RKO (cell line): ENCODE measurements at places on chromosomes 2 and 18.

DNA sequence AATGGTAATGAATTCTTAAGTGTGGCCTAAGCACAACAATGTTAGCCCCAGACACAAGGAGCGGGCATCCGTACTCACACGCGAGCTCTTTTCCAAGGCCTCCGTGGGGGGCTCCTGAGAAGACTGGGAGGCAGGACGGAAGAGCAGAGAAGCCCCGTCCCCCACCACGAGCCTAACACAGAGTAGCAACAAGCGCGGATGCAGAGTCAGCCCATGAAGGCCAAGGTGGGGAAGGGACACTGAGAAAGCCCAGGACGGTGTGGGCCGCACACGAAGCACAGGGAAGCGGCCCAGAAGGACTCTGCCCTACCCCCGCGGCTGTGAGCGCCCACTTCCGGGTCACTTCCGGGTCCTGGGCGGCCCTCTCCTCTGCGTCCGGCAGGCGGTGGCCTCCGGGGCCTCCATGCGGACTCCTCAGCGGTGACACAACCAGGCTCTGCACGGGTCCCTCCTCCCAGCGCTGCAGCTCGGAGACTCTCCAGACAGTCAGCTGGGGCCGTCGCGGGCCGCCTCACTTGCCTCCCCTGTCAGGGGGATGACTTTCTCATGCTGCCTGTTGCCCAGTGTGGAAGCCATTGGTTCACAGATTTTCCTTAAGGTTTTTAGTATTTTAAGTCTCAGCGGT, 151.5 kb downstream of the MTCL1 start:
- no peak for DNase-seq

GRCh38 chr2:218859988-218860831, 605 bp downstream of the WNT6 start:
- DNase-seq = no peak

GRCh38 chr2:60888853-60889252, 7.5 kb downstream of the REL start:
- no peak for DNase-seq

DNA sequence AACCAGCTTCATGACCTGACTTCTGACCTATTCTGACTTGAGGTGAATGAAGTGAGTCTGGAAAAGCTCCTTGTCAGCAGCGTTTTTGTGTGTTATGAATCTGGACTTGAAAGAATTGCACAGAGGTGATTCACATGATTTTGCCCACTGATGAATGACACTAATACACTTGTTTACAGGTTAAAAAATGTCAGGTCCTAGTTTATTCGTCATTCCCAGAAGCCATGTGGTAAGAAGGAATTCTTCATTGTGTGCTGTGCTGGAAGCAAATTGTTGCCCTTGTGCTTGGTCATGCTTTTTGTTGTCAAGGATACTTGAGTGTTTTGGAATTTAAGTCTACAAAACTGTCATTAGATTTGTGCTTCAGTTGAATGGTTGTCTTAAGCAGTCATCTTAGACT, 15.5 kb downstream of the SEC11C start:
- no peak for DNase-seq

GRCh38 chr2:155381436-155381835, 682.9 kb downstream of the KCNJ3 start:
- no peak for DNase-seq

DNA sequence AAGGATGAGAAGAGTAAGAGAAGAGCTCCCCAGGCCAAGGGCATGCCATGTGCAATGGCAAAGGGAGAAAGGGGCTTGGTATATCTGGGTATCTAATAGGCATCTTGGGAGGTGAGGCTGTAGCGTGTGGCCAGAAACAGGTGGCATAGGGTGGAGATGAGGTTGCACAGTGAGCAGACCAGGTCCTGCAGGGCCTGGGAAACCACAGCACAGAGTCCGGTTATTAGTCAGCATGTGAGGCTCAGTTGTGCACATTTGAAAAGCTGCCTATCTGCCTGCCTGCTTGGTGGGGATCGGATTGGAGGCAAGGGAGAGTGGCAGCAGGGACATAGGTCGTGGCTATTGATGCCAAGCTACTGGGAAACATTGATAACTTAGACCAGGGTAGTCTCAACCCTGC, 190.6 kb downstream of the TPGS2 start:
- no peak for DNase-seq

GRCh38 chr2:218708086-218708485, 2.5 kb upstream of the TTLL4 start:
- no peak for DNase-seq

- DNase-seq = no peak
Observed at GRCh38 chr2:240997141-240997855, 1.1 kb upstream of the SNED1 start.

- no peak for DNase-seq
Observed at GRCh38 chr2:217851191-217852020, 151.4 kb downstream of the TNS1 start.

DNA sequence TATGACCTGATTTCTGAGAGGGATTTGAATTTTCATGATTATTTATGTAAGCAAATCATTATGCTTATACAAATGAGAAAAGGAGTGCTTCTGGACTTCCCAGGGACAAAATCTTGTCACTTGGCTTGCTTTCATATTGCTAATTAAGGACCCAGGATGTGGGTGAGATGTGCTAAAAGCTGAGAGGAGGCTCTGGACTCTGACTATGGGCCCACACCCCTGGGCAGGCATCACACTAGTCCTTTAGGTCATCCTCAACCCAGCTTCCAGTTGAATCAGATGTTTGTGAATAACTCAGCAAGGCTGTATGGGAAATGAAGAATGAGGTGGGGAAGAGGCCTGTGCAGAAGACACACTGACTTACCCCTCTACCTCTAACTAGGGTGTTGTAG, 11.9 kb downstream of the IL1B start:
- DNase-seq = no peak

GRCh38 chr2:26849056-26849999, 1.4 kb downstream of the DPYSL5 start:
- DNase-seq = no peak

DNA sequence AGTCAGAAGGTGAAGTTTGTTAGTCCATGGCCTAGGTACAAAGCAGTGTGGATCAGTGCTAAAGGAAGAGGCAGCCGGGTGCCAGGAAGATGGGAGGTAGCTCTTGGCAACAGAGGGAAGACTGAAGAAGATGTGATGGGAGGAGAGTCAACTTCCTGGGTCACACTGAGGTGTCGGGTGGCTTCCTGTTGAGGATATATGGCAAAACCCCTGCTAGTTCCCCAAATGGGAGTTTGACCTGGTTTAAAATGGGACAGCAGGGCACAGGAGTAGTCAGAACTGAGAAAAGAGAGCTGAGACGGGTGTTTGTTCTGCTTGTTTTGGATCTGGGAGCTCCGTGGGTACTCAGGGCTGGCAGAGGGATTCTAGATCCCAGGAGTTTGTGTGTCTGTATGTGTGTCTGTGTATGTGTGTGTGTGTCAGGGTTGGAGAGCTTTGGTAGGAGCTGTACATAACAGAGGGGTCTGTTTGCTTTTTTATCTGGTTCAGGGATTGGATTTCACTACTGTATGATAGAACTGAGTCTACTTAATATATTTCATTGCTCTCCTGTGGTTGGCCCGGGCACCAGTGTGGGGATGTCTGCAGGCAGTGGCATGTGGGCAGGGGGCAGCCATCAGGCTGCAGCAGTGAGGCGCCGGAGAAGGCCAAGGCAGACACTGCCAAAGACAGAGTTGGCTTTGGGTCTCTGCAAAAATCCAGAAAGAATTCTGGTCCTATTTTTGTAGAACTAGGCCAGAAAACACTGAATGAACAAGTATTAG, 17.1 kb downstream of the MXD1 start:
- DNase-seq = no peak

GRCh38 chr2:229575569-229576315, 138.6 kb downstream of the DNER start:
- DNase-seq = no peak

GRCh38 chr2:193847130-193847529, 1652.4 kb upstream of the TMEFF2 start:
- peak; percentile 25 for DNase-seq

- DNase-seq = no peak
Observed at GRCh38 chr2:141506135-141506534, 624.7 kb downstream of the LRP1B start.

DNA sequence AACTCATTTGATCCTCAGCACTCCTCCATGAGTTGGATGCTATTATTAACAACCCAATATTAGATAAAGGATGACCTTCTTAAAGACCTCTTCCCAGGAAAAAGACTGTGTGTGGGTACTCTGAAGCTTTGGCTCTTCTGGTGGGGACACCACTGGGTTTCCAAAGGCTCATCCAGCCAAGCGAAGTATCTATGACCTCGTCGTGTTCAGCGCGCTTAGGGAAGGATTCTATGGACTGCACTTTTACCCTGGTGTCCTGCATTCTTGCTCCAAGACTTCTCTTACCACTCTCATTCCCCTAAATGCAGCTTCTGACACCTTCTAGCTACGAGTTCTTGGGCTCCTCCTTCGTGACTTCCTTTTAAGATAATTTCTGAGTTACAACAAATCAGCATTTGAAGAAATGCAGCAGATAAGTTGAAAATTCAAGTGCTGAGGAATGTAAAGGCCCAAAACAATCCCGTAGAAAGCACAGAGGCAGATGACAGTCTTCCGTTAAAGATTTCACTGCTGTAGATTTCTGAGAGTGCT, 673 bp upstream of the HNMT start:
- DNase-seq = no peak

- DNase-seq = no peak
Observed at GRCh38 chr2:179664972-179665812, 196.2 kb downstream of the ZNF385B start.

GRCh38 chr18:5380586-5380985, 85.1 kb upstream of the ZBTB14 start:
- DNase-seq = no peak

GRCh38 chr2:185990861-185991525, 252.4 kb downstream of the FSIP2 start:
- DNase-seq = no peak

GRCh38 chr2:194304191-194304590, 1352.8 kb upstream of the SLC39A10 start:
- DNase-seq = no peak

GRCh38 chr2:88003074-88003755, 13.1 kb downstream of the RNU2-63P start:
- no peak for DNase-seq

DNA sequence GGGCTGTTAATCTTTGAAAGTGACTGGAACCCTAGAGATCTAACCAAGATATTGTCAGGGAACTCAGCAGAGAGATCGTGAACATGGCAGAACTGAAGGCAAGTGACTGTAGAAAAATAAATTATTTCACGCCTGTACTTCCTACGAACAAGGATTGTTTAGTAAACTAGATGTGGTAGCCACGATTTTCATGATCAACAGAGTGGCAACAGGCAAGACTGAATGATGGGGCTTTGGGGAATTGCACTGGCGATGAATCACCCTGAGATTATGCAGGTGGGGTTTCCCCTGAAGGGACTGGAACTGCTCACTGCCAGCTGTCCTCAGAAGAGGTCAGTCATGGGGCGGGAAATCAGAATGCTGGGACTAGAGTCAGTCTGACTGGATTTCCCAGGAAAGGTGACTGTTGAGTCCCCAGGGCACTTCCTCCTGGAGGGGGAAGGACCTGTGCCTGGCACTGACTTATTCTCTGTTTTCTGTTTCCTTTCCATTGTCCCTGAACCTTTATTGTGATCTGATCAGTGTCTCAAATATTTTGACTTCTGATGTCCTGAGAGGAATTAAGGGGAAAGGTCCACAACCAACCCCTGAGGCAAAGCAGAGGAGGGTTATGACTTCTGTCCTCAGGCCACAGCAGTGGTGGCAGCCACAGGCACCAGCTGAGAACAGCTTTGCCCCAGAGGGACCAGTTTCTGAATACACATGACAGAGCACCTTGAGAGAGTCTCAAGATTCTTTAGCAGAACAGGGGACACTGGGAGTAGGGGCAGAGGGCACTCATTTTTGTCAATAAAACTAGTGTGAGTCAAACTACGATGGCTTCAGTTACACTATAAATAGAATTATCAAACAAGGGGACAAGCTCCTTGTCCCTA, 70.0 kb downstream of the NAB1 start:
- DNase-seq = peak; percentile 78

- DNase-seq = no peak
Observed at GRCh38 chr2:223762853-223763252, 74.5 kb downstream of the AP1S3 start.

GRCh38 chr18:7617738-7618422, 50.8 kb downstream of the PTPRM start:
- no peak for DNase-seq

DNA sequence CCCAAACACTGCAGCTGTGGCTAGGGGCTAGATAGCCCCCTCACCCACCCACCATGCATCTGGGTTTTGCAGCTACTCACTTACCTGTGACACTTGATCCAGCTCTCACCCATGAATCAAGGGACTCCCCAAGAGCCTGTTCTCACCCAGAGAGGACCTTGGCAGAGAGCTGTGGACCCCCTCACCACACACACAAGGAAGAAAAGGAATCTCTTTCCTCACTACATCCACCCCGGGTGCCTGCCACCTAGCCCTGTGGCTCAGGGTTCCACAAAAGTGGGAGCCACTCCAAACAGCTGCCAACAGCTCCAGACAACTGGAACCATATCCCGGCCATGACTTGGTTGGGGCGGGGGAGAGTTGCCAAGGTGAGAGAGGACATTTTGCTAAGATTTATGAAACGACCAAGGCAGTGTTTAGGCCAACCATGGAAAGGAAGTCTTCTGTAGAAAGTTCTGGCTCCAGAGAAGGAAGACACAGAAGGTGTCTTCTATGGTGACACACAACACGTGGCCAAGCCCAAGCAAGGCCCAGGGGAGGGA, 522.1 kb upstream of the RAB6C start:
- DNase-seq = no peak

DNA sequence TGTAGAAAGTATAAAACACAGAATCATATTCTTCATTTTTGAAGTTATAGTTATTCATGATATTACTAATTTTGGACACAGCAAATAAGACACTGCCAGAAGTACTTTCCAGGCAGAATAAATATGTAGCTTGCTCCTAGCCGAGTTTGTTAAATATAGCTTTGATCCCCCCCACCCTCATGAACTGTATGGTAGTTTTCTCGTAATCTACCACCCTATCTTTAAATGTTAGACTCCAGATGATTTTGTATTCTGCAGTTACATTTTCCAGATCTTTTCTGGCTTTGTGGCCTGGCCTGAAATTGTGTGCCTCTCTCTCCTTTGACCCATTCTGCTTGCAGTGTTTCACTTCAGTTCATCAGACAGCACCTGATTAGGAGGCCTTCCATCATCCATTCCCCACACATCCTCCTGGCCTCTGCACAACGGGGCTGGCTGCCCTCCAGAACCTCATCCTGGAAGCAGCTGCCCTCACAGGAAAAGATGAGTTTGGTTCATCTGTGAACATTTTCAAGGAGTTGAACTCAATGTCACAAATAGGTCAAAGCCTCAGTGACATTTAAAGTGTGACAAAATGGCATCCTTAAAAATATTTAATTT, 4.7 kb upstream of the KCNJ3 start:
- DNase-seq = no peak

- no peak for DNase-seq
Observed at GRCh38 chr2:202577250-202578183, 57.3 kb upstream of the FAM117B start.

DNA sequence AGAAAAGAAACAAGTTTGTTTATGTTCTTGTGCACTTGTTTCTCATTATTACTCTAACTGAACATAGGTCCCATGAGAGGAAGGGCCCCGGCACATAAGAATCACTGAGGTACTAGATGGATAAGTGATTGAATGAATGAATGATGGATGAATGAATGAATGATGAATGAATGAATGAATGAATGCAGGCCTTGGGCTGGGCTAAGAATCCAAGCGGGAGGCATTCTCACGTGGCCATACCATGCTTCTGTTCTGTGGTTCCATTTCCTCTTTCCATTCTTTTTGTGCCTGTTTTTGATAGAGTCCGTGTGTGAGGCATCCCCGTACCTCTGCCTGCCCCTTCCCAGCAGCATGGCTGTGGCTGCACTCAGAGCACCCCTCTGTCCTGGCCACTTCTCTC, 94.8 kb downstream of the SH3BP4 start:
- DNase-seq = no peak
